CD4-positive, alpha-beta T cell treated with Interleukin-6 at 100 ng/mL for 8 hours (primary cell): ENCODE measurements at places on chromosomes 6 and 20.
A peak's percentile ranks its signal among the peaks of the same experiment; 100 is the strongest.

DNA sequence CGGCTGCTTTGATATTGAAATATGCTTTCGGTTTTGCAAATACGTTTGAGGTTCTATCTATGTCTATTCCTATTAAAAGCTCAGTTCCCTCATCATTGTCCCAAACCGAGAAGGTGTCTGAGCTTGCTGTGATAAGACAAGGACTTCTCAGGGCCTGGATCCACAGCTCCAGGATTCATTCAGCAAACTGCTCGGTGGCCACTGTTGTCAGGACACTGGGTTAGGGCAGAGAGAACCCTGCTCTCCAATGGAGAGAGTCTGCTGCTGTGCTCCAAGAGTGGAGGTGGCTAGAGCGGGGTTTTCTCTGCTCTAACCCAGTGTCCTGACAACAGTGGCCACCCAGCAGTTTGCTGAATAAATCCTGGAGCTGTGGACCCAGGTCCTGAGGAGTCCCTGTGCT, 198.5 kb downstream of the CDH4 start:
- DNase-seq: no peak

- no peak for DNase-seq
These were observed 2.3 kb upstream of the SCAND1 start for GRCh38 chr20:35956616-35957015.

DNA sequence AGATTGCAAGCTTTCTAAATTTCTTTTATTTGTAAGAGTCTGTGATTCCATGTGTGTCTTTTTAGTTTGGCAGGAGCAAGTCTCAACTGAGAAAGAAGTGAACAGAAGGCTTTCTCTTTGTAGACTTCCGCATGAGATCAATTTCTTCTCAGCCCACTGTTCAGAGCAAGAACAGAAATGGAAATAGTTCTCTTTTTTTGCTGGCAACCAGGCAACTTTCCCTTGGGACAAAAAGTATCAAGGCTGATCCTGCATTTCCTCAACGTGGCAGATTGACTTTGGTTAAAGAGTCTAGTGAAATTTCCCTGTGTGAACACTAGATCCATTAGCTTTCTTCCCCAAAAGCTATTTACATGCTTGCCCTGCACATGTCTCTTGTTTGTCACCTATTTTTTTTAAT, 46.8 kb upstream of the JAG1 start:
- no peak for DNase-seq

GRCh38 chr20:40741507-40742106, 52.6 kb upstream of the MAFB start:
- DNase-seq: peak; percentile 17

- no peak for DNase-seq
These were observed 313.4 kb downstream of the CDH26 start for GRCh38 chr20:60271597-60271996.

GRCh38 chr6:3811191-3811590, 38.0 kb upstream of the FAM50B start:
- DNase-seq: no peak

DNA sequence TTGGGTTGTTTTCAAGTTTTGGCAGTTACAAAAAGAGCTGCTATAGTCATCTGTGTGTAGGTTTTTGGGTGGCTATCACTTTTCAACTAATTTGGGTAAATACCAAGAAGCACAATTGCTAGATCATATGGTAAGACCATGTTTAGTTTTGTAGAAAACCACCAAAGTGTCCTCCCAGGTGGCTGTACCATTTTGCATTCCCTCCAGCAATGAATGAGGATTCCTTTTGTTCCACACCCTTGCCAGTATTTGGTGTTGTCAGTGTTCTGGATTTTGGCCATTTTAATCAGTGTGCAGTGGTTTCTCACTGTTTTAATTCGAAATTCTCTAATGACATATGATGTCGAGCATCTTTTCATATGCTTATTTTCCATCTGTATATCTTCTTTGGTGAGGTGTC, 457.5 kb upstream of the ARID1B start:
- DNase-seq: no peak

DNA sequence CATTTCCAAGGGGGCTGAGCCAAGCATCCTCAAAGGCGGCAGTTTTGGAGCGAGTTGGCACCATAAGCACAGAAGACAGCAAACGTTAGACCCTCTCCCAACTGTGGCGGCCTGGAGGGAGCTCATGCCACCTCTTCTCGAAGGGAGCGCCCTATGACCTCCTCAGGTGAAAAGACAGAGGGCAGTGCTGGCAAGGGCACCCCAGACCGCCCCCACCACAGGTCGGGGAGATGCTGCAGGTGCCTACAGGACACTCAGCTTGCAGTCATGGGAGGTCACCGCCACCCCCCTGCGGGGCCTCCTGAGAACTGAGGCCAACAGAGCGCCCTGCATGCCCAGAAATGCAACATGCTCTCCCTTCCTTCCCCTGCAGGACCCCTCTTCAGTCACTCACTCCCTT, 45.1 kb upstream of the BHLHE23 start:
- DNase-seq: no peak

DNA sequence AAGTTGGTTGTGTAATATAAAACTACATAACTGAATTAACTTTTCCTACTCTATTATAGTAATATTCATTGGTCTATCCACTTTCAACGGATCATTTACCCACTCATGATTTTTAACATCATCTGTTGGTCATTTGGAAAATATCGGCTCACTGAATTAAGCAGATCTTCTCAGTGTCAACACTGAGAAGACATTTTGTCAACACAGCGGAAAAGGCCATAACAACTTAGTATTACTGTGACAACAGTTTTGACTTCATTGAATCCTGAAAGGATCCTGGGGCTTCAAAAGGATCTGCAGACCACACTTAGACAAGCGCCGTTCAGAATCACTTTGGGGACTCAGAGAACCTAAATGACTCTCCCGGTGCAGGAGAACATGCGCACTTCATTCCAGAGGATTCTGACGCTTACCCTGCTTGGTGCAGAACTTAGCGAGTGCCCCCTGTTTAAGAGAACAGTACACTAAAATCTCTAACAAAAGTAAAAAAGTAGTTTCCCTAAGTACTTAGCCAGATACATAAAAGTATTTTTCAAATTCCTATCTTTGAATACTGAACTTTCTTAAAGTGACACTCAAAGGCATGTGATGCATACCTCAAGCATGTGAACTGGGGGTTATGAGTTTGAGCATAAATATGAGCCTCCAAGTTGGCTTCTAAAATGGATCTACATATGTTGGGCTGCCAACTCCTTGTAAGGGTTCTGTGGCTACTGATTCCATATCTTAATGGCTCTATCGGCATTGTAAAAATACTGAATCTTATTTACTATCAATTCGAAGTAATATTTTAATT, 4.0 kb downstream of the ZBTB2 start:
- no peak for DNase-seq

DNA sequence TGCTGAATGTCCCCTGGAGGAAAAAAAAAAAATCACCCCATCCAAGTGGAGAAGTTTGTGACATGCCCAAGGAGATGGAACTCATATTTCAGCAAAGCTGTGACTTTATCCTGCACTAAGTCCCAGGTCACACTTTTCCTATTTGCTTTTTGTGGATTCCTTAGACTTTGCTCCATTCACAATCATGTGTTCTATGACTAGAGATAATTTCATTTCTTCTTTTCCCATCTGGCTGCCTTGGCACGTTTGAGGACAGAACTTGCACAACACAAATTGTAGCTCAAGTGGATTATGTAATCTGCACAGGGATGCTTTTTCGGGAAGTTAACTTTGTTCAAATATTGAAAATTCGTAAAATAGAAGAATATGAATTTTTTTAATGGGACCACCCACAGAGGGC, 100.7 kb upstream of the PTPN1 start:
- no peak for DNase-seq

DNA sequence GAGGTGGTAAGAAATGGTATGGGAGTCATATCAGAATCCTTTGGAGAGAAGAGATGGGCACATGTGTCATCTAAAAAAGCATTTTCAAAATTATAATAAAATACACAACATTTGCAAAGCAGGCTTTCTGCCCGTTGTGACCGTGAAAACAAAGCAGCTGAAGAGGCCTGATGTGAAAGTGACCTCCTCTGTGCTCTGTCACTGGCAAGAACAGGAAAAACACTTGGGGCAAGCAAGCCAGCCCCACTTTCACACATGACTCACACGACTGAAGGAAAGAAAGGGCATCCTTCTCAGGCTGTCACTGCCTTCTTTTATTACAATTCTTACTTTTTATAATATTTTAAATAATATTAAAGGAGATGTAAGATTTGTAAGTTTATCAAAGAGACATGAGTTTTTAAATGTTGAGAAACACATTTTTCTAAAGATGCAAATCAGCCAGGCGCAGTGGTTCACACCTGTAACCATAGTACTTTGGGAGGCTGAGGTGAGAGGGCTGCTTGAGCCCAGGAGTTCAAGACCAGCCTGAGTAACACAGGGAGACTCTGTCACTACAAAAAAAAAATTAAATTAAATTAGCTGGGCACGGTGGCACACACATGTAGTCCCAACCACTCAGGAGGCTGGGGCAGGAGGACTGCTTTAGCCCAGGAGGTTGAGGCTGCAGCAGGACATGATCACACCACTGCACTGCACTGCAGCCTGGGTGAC, 143.7 kb downstream of the BTBD9 start:
- DNase-seq: no peak
